ENCODE measurements at places on chromosomes 2 and 18.

GRCh38 chr18:48949050-48949605 lies 1.6 kb downstream of the SMAD7 start:
- DNase-seq = peak; percentile 52

GRCh38 chr2:150081775-150082481 lies 405.5 kb downstream of the RND3 start:
- peak; percentile 66 for DNase-seq

GRCh38 chr2:207330912-207331311 lies 165.2 kb upstream of the KLF7 start:
- peak; percentile 96 for DNase-seq

DNA sequence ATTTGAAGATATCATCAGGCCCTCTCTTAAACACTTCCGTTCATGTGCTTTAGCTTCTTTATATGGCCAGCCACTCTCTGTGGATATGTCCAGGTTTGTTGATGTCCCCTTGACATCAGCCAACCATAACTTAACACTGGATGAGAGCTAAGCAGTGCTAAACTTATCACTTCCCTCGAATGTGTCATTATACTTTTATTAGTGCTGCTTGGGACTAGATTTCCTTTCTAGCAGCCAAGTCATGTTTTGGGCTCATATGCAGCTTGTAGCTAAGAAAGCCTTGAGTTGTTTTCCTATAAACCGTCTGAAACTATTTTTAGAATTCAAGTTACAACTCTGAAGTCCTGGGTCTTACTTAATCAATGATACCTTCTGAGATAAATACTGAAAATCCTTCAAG lies 144.8 kb upstream of the TNP1 start:
- no peak for DNase-seq

- DNase-seq = peak; percentile 48
Observed at GRCh38 chr18:59267503-59268126, 5.6 kb downstream of the RAX start.

DNA sequence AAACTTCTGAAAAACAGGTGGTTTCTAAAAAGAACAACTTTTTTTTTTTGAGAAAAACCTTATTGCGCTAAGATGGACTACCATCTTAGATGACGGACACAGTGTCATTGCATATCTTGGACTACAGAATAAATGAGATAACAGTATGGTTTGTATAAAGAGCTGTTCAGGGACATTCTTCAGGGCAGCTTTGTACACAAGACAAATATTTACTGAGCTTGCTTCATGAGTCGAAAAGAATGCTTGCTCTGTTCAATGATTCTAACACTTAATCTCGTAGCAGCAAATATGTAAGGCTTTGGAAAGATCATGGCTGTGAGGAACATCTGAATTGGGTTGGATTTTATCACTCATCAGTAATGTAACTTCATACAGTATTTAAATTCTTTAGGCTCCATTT lies 282.5 kb upstream of the CWC22 start:
- no peak for DNase-seq

- no peak for DNase-seq
Observed at GRCh38 chr2:226664140-226664539, 135.5 kb downstream of the IRS1 start.

- DNase-seq = peak; percentile 37
Observed at GRCh38 chr2:103959174-103960128, 894.5 kb upstream of the POU3F3 start.

DNA sequence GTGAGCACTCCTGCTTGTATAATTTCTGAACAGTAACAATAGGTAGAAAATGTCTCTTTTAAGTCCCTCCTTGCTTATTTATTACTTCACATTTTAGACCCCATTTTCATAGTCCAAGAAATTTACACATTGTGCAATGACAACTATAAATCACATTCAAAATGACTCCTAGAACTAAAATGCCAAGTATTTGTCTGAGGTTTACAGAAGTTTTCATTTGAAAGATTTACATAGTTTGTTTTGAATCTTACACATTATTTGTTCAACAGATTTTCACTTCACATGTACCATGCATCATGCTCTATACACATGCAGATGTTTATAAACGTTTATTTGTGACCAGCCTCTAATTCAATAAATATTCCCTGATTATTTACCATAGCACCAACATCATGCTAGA lies 15.7 kb upstream of the TRIB2 start:
- peak; percentile 68 for DNase-seq

All from adipocyte (in vitro differentiated cells).